ENCODE measurements at places on chromosomes 6 and 20.

DNA sequence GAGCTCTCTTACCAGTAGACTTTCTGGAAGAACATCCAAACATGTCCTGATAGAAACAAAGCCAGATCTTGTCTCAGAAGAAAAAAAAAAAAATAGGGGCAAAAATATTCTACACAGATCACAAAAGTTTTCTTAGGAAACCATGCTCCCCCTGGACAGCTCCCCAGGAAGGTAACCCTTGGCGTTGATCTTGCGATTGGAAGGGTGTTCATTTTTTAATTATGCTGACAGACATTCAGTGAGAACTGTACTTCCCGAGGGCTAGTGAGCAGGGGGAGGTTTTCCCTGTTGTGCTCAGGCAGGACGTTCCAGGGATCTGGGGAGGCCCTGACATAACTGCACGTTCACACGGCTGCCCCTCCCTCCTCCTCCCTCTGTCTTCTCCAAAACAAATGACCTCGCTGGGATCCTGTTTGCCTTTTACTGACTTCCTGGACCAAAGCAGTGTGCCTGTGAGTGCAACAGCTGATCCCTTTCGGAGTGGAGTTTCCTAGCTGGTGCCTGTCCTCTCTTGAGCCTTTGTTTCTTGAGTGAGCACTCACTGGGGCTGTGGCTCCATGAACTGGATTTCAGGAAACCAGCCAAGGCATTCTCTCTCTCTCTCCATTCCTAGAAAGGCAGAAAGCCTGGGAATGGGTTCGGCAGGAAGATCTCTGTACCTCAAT lies 46.7 kb downstream of the MARCKS start:
- no peak for DNase-seq

DNA sequence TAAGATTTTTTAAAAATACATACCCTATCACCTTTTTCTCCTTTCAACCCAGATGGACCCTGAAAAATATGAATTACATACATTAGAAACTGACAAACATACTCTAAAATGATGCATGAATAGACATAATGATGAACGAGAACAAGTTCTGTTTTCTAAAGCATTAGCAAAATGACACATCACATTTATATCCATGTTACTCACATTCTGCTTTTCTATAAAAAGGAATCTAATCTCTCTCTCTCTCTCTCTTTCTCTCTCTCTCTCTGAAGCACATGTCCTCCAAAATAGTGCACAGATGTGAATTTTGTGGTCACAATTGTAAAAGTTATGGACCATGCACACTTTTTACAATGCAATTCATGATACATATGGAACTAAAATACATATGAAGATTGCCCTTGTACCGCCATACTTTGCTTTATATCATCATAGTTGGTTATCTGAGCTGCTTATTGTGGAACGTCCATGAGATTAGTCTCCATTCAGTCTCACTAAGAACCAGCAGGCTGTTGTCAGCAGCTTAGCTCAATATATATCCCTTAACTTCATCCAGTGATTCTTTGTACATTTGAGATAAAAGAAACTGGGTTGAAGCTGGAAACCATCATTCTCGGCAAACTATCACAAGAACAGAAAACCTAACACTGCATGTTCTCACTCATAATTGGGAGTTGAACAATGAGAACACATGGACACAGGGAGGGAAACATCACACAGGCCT lies 114.2 kb downstream of the COL12A1 start:
- no peak for DNase-seq

DNA sequence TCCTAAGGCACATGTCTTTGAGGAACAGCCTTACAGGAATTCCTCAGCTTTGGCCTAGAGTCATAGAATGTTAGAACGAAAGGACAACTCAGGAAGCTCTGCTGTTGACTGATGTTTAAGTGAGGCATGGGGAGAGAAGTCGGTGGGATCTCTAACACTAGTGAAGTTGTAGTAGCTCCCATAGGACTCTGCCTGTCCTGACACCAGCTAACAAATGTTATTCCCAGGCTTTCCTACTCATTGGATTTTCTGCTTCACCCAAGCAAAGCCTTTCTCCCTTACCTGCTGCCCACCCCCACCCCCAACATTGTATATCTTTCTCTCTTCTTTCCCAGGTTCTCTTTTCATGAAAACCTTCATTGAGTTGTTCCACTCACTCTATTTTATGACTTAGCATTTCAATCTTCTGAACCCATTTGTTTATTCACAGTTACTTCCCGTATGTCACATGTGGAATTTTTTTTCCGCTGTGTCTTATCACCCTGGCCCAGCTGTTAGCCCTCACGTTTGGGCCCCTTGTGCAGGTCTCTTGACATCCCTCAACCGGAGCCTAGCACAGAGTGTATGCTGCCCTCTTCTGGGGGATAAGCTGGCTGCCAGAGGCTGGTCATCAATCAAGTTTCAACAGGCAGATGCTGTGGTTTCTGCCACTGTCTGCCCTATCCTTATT lies 39.2 kb upstream of the RNF8 start:
- no peak for DNase-seq

- no peak for DNase-seq
Measured at GRCh38 chr6:156634951-156635371, 142.2 kb upstream of the ARID1B start.

GRCh38 chr6:131819572-131820124 lies 11.8 kb downstream of the ENPP1 start:
- no peak for DNase-seq

GRCh38 chr6:89217299-89217910 lies at the start of gene GABRR1:
TSS of gene GABRR1 (minus strand) at chr6:89217358. CDS start at chr6:89217322, 36 bp downstream.
- no peak for DNase-seq

Data from type B pancreatic cell (in vitro differentiated cells).